ENCODE measurements at places on chromosomes 13 and 19.

DNA sequence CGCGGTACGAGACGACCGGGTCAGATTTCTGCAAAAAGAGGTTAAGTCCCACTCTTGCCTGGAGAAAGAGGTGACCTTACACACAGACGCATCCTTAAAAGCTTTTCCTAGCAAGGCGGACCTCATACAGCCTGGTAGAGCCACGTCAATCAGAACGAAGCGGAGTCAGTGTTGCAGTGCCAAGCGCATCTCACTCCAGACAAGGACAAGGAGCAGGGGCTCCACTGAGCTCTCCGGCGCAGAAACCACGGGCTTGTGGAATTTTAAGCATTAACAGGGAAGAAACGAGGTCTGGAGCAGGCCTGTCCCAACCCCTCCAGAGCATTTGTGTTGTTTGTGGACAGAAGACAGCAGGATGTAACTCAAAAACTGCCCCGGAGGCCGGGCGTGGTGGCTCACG is 7.1 kb downstream of the EEF2 start:
- no peak for DNase-seq

- no peak for DNase-seq
Observed at GRCh38 chr19:17091758-17092333, 16.3 kb downstream of the MYO9B start.

DNA sequence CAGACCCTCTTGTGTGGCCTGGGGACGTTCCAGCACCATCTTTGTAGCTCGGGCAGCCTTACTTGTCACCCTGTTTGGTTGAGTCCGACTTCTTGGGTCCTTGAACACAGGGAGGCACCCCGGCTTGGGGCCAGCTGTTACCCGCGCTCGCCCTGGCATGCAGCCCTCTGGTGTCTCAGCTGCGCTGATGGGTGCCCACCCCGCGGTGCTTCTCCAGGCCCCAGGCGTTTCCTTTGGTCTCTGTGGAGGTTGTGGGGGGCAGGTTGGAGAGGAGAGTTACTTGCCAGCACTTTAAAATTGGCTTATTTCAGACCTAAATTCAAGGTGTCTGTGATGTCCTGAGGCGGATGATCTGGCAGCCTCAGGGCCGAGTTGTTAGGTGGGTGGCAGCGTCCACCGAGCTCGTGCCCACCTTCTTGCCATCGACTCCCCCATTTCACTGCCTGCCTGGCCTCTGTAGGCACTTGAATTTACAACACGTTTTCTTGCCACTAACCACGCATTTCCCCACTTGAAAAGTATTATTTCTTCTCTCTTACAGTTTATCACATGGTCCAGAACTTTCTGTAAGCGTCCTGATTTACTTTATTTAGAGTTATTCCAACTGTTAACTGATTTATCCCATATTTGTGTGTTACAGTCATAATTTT is 16.9 kb downstream of the UBAC2 start:
- no peak for DNase-seq

GRCh38 chr13:85536706-85537105 is 262.5 kb downstream of the SLITRK6 start:
- no peak for DNase-seq

GRCh38 chr19:23523863-23524262 is 128.6 kb upstream of the ZNF91 start:
- DNase-seq, result no peak

- DNase-seq, result no peak
Observed at GRCh38 chr13:20198781-20199180, 6.0 kb upstream of the GJB2 start.

DNA sequence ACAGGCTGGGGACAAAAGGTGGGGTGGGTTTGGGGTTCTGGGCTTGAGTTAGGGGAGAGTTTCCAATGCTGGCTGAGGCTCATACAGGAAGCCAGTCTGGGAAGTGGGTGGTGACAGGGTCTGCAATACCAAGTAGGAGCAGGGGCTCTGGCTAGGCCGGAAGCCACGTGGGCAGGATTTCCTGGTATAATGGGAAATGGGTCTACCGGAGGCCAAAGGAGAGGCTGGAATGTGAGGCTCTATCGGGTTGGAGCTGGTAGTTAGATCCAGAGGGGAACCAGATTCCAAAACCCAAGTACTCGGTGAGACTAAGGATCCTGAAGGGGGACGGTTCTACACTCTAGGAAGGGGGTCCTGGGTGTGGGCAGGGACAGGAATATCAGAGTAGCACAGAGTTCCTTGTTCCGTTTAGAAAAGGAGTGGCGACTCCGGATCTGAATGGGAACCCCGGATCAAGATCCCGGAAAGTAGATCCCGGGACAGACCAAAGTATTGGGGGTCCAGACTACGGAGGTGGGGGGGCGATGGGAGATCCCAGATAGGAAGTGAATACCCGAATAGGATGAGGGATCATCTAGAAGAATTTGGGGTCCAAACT is 802 bp downstream of the CDC37 start:
- DNase-seq, result no peak

DNA sequence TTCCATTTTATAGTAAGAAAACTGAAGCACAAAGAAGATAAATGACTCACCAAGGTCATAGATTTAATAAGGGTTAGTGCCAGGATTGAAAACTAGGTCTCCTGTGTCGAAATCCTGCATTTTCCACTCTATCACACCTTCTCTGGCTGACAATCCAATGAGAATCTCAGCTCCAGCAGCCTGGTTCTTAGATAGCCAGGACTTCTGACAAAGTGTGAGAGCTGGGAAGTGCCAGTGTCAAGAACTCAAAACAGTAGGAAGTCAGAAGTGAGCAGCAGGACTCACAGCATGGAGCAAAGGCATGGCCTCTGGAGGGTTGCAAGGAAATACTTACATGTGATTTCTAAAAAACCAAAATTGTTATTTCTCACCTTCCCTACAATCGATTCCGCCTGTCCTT is 24.3 kb downstream of the KCTD12 start:
- DNase-seq, result no peak

DNA sequence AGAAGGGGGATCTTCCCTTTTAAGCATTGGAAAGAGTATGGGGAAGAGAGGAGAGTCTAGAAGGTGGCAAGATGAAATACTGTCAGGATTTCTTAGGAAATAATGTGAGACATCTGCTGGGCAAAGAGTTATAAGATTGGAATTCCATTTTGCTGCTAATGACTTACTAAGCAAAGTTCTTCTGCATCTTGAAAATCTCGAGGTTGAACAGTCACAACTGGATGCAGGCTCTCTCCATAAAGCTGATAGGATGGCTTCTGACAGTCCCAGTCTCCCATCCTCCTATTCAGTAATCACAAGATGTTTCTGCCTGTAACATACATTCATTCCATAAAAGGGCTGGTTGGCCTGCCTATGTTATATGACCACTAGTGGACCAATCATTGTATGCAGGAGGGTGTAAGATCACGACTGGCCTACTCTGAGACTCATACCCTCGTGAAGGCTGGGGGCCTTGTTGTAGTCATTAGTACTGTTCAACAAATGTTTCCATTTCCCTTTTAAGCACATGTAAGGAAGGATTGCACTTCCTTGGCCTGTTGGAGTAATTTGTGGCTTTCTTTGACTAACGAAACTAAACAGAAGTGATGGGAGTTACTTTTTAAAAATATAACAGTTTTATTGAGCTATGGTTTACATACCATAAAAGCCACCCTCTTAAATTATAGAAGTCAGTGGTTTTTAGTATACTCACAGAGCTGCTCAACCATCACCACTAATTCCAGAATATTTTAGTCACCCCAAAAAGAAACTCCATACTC is 45.0 kb upstream of the TDRD3 start:
- no peak for DNase-seq

DNA sequence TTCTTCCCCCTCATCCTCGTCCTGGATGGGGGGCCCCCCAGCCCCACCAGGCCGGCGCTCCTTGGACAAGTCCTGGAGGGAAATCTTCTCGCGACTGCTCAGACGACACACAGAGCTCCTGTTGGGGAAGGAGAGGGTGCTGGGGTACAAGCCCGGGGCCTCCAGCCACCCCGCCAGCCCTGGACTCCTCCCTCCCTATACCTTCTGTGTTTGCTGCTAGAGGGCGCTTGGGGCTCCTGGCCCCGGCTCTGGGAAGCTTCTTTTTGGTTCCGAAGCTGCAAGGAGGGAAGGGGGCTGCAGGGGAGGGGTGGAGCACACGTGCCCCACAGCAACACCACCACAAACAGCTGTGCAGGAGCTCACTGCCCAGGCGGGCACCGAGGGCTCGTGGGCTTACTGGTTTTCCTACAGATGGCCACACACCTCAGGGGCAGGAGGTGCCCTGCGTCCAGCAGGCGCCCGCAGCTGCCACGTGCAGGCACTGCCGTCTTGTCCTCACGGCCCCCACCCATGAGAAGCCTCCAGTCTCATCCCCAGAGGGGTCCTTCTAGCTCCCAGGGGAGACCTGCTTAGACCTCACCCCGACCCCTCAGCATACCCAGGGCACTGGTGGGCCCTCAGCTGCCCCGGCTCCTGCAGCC is 20.5 kb downstream of the EPS8L1 start:
- DNase-seq, result no peak

- DNase-seq, result no peak
Observed at GRCh38 chr13:71864986-71865873, 1.8 kb downstream of the DACH1 start.

- no peak for DNase-seq
Observed at GRCh38 chr13:40980461-40980860, 38.7 kb downstream of the ELF1 start.

DNA sequence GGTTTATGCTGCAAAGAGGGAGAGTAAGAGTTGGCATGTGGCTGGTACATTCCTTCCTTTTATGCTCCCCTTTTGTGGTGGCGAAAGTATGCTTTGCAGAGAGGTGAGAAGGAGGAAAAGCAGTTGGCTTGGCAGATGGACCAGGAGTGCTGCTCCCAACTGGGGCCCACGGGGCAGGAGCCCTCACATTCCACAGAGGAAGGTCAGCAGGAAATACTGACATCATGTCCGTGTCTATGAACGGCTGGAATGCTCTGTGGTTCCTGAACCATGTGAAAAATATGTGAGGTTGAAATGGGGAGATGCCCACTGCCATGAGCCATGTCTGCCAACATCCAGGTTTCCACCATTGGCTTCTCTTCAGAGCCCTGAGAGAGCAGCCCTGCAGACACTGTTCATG is 33.3 kb upstream of the GAS6 start:
- DNase-seq, result no peak

GRCh38 chr19:33678796-33679585 is 57.2 kb downstream of the CHST8 start:
- no peak for DNase-seq

DNA sequence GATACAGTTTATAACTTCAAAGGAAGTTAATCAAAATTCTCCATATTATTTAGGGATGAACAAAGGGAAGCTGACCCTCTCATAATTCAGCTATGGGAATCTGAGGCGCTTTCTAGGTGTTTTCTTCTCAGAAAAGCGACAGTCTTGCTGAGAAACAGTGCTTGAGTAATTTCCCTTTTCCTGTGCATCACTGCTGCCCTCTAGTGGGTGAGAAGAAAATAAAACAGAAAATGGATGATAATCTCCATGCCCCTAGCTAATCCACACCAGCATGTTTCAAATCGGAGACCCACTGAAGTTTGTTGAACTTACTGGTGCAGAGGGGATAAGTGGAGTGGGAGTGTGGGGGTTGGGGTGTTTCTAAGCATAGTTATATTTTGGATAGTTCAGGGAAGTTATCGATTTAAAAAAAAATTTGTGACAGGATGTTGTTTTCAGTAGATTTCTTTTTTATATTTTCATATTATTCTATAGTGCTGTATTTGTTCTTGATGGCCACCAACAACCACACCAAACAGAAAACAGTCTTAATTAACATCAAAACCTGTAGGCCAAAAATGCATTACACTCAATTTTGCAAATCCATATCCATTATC is 21.4 kb downstream of the LCP1 start:
- DNase-seq, result peak; percentile 33

DNA sequence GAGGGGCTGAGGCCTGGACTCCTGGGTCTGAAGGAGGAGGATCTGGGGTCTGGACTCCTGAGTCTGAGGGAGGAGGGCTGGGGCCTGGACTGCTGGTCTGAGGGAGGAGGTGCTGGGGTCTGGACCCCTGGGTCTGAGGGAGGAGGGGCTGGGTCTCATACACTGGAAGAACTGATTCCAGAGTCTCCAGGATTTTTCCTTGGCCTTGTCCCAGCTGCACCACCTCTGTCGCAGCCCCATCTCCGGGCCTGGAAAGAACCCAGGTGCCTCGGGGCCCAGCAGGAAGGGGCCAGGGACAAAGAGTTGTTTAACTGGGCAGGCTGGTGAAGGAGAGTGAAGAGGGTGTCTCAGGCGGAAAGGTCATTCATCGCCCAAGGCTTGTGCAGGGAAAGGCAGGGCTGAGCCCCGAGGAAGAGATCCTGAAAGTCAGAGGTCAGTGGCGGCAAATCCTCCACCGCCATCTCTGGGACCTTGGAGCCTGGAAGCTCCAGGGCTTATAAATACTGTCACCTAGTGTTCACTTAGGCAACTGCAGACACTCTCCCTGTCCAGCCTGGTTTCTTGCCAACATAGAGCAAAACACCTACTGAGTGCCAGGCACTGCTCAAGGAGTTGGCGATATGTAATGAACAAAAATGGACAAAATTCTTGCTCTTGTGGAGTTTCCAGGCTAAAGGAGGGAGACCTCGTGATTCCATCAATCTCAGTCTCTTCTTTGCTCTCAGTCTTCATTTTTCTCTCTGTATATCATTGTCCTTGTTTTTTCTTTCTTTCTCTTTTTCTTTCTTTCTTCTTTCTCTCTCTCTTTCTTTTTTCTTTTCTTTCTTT is 4.4 kb upstream of the KCNN4 start:
- no peak for DNase-seq

DNA sequence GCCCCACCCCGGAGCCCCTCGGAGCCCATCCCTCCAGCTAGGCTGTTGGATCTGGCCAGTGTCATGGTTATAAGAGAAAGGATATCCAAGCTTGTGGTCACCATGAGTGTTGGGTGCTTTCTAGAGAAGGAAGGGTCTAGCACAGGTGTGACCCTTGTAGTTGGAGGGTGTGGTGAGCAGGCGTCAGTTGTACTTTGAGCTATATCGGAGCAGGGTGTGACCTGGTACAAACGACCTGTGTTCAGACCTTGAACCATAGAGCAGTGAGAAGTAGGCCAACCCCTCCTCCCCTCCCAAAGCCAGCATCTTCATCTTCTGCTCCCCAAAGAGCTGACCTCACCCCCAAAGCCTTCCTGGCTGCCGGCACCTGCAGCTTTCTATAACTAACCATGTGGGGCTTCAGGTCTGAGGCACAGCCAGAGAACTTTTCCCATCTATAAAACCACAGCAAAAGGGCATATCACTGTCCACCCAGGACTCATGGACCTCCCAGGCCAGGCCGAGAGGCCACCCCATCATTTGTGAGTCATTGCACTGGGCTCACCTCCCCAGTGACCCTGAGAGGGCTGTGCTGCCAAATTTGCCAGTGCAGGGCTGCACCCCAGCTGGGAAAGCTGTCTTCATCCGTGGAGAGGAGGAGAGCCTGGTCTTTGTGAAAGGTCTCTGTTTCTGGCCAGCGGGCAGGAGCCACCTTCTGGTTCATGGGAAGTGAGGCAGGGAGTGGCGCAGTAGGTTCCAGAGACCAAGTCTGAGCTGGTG is 14.2 kb downstream of the RAB8A start:
- DNase-seq, result no peak
